ENCODE measurements at places on chromosomes 12 and 14.
A peak's percentile ranks its signal among the peaks of the same experiment; 100 is the strongest.

GRCh38 chr14:66359500-66359899, 126.7 kb upstream of the CCDC196 start:
- DNase-seq = peak; percentile 33

GRCh38 chr14:103385929-103386712, 906 bp downstream of the MARK3 start:
- peak; percentile 19 for DNase-seq

DNA sequence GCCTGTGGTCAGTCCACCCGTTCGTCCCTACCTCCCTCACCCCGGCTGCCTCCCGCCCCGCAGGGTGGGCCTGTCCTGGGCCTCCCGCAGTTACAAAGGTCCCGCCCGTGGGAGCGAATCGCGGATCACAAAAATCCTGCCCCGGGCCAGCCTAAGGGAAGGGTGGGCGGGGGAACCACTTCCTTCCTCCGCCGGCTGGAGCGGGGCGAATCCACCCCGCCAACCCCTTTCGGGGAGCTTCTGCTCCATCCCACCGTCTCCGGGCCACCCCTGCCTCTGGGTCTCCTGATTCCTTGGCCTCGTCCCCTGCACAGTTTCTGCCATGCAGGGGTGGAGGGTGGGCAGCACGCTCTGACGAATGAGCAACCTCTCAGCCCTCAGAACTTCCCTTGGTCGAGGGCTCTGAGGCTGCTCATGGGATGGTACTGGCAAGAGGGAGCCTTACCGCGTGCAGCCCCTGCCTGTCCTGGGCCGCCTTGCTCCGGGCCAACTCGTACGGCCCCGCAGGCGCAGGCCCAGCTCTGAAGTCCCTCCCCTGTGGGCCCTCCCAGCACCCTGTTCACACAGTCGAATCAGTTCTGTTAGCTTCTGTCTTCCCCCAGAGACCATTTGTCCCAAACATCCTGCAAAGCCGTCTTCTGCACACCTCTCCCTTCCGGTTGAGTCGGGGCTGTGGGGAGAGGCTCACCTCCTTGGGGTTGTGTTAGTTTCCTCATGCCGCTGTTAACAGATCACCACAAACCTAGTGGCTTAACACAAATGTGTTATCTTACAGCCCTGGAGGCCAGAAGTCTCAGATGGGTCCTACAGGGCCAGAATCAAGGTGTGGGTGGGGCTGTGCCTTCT, 589 bp upstream of the HVCN1 start:
- no peak for DNase-seq

DNA sequence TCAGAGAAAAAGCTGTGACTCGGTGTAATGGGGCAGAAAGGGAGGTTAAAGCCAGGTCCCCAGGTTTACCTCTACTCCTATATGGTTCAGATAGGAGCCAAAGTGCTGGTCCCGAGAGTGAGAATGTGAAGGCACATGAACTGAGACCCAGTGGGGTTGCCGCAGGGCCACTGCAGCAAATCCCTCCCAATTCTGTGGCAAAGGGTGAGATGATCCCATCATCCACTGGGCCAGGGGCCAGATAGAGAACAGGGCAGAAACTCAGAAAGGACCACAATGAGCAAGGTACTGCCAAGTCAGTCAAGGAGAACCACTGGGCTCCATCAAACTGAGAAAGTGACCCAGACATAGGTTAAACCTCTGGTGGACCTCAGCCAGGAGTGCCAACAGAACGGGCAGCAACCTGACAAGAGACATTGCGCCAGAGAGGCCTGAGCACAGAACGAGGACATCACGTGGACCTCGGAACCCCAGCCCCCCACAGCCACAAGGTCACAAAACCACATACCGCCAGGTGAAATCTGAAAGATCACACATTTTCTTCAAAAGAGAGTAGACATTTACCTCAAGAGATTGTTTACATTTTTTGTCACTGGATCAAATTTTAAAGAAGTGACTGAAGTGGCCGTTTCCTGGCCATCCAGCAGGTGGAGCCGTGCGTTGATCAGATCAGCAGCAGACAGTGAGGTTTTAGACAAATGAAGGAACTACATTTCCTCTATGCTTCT, 20.5 kb upstream of the ITPR2 start:
- peak; percentile 72 for DNase-seq

- no peak for DNase-seq
Observed at GRCh38 chr14:51511265-51511664, 140.4 kb upstream of the FRMD6 start.

GRCh38 chr12:62472472-62472871, 5.8 kb downstream of the MON2 start:
- no peak for DNase-seq

GRCh38 chr14:66330916-66331315, 155.3 kb upstream of the CCDC196 start:
- no peak for DNase-seq

DNA sequence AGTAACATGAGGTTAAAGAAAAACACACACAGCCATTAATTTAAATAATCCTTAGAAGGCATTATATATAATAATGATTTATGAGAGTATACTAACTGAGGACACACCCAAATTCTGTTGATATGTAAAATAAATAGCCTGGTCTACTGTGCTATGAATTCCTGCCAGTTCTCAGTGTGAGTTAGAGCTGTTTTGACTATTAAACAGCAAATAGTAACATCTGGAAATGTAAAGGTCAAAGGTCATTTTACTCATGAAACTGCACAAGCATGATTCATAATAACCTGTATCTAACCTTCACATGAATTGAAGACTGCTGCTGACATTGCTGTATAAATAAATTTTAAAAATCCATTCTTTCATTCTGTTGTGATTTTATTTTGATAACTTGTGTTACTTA, 966.7 kb downstream of the SLC6A15 start:
- DNase-seq = no peak

DNA sequence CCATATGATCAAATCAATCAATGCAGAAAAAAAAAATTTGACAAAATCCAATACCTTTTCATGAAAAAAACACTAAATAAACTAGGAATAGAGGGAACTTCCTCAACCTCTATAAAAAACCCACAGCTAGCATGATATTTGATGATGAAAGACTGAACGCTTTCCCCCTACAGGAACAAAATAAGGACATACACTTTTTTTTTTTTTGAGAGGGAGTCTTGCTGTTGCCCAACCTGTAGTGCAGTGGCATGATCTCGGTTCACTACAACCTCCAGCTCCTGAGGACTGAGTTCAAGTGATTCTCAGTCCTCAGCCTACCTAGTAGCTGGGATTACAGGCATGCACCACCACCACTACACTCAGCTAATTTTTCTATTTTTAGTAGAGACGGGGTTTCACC, 17.9 kb upstream of the CAMKK2 start:
- DNase-seq = no peak

DNA sequence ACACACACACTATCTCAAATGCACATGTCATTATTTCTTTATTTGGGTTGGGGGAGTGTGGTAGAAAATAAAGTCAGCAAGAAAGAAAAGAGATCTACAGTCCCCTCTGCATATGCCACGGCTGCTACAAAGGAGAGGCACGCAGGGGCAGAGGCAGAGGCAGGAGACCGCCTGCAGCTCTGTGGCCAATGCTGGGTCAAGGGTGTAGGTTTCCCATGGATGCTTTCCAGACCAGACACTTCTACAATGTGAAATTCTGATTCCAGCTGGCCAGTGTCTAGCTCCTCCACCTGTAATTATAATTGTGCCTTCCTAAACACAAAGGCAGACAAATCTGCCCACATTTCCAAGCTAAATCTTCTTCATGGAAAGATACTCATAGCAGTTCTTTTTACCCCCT, 19.2 kb downstream of the VPS37B start:
- DNase-seq = no peak

DNA sequence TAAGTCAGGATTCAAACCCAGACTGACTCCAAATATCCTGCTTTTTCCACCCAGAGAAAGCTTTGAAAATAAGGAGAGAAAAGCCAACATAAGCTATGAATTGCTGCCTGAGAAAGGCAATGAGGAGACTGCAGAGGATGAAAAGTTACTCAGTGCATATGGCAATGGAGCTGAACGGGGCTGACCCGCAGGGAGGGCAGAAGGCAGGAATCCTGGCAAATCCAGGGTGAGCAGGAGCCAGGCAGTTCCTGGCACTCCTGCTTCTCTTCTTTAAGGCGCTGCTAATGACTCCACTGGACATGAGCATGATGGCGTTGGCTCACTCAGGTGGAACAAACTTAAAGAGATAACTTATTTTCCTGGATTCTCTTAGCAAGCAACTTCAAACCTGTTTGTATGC, 95.2 kb upstream of the TMCC3 start:
- no peak for DNase-seq

DNA sequence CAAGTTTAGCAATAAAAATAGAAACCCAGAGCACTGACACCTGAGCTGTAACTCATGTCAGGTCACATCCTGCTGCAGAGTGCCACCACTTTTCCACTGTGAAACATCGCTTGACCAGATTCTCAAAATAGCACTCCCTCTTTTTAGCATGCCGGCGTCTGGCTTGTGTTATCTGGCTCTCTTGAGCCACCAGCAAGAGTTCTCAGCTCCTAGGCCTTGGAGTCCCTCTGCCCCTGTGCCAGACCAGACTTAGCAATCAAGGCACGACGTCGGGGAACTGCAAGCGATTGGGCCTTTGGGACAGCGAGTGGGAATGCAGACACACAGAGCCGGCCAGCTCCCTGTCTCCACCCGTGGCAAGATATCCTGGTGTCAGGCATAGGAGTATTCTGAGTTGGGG, 52.5 kb downstream of the SPIC start:
- no peak for DNase-seq

- no peak for DNase-seq
Observed at GRCh38 chr12:110733089-110733715, 9.5 kb downstream of the PPP1CC start.

GRCh38 chr14:67536087-67536486, 3.0 kb downstream of the PLEKHH1 start:
- no peak for DNase-seq

GRCh38 chr12:98456576-98457573, 58.5 kb upstream of the TMPO start:
- peak; percentile 59 for DNase-seq

GRCh38 chr12:95474660-95474958, 657 bp downstream of the METAP2 start:
- no peak for DNase-seq

DNA sequence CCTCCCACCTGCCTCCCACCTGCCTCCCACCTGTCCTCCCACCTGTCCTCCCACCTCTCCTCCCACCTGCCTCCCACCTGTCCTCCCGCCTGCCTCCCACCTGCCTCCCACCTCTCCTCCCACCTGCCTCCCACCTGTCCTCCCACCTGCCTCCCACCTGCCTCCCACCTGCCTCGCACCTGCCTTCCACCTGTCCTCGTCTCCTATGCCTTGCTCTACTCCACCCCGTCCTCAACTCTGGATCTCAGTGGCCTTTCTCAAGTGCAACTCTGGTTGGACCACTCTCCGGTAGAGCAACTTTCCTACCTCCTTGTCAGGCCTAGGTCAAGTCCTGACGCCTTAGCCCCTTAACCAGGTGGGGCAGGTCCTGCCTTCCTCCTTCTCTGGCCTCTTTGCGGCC, 29.3 kb upstream of the PEX5 start:
- DNase-seq = no peak

DNA sequence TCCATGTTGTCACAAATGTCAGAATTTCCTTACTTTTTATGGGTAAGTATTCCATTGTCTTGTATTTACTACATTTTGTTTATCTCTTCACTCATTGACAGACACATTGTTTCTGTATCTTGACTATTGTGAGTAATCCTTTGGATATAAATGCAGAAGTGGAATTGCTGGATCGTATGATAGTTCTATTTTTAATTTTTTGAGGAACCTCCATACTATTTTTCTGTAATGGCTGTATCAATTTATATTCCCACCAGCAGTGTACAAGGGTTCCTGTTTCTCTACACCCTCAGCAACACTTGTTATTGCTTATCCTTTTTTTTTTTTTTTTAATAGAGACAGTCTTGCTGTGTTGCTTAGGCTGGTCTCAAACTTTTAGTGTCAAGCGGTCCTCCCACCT, 3.5 kb upstream of the KICS2 start:
- no peak for DNase-seq
